Left forelimb (tissue), 1 donor: ENCODE measurements at places on chromosomes 13 and 19.

DNA sequence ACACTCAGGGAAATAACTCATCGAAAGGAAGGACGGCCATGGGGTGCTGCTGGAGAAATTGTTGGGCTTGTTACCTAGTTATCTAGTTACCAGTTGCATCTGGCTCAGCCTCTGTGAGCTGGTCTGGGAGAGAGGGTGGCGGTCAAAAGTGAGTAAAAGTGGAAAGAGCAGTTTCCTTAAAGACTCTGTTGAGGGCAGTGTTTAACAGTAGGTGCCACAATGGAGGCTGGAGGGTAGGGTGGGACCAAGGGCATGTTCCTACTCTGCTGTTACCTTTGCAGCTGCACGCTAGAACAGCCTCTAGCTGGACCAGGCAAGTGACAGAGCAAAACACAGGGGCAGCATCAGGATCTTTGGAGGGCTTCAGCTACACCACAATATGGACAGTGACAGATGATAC is 228.8 kb upstream of the STARD13 start:
- DNase-seq: no peak

DNA sequence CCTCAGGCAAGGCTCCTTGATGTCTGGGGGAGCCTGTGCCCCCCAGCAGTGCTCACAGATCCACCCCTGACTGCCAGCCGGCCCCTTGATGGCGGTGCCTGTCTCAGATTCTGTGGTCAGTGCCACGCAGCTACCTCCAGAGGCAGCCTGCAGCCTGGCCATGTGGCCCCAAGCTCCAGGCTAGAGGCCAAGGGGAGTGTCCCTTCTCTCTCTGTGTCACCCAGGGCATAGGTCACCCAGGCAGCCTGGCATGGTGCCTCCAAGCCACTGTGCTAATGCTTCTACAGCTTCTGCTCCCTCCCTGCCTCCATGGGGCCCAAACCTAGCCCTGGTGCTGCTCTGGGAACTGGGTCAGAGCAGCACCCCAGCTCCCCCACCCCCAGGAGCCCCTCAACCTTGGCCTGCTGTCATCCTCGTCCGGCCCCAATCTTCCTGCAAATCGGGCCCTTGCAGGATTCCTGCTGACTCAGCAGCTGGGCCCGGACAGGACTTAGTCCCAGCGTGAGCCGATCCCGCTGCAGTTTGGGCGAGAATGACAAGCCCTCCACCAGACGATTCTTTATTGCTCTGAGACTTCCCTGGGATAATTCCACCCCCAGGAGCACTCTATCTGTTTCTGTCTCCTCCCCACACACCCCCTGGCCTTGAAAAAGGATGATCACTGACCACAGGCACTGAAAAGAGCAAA is 2.8 kb upstream of the ARL11 start:
- no peak for DNase-seq

- no peak for DNase-seq
Measured at GRCh38 chr19:35642798-35643254, 1.3 kb downstream of the ETV2 start.

DNA sequence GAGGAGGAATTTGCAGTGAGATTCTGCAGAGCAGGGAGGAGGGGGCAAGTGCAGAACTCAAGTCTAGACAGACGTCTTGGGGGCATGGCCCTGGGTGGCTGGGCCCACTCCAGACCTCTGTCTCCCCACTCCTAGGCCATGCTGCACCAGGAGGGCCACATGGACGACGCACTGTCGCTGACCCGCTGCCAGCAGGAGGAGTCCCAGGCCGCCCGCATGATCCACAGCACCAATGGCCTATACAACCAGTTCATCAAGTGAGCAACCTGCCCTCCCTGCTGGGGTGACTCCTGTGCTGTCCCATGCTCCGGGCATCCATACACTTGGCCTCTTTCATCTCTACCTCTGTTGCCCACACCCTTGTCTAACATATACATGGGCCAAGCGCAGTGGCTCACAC is 18.1 kb downstream of the RYR1 start:
- no peak for DNase-seq
